NT2/D1 (cell line): ENCODE measurements at places on chromosomes 13 and 19.

GRCh38 chr13:47862841-47863240 lies 138.2 kb downstream of the SUCLA2 start:
- no peak for DNase-seq

- no peak for DNase-seq
Measured at GRCh38 chr13:50993934-50994333, 84.3 kb downstream of the RNASEH2B start.

DNA sequence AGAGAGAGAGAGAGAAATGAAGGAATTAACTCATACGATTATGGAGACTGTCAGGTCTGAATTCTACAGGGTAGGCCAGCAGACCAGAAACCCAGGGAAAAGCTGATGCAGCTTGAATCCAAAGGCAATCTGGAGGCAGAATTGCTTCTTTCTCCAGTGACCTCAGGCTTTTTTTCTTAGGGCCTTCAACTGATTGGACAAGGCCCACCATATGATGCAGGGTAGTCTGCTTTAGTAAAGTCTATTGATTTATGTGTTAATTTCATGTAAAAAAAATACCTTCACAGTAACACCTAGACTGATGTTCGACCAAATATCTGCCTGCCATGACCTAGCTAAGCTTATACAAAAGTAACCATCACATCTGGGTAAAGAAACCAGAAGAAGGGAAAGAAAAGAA lies 71.1 kb downstream of the MZT1 start:
- DNase-seq, result no peak

- peak; percentile 82 for DNase-seq
Measured at GRCh38 chr19:12564016-12564664, 12.9 kb upstream of the ZNF564 start.

GRCh38 chr13:114275304-114275703 lies 6.1 kb upstream of the UPF3A start:
- DNase-seq, result no peak

DNA sequence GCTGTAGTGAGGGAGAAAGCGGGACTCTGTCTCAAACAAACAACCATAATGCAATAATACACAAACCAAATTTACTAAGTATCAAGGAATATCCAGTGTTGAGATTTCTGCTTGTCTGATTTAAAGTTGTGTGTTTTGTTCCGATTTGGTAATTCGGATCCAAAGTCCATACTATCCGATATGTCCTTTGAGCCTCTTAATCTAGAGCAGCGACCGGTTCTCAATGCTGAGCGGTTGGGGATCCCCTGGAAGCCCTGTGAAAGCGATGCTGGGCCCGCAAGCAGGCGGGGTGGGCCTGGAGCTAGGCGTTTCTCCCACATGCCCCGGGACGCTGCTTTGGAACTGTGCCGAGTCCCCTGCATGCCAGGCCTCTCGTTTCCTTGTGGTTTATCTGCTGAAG lies 20.2 kb downstream of the C19orf44 start:
- DNase-seq, result no peak

DNA sequence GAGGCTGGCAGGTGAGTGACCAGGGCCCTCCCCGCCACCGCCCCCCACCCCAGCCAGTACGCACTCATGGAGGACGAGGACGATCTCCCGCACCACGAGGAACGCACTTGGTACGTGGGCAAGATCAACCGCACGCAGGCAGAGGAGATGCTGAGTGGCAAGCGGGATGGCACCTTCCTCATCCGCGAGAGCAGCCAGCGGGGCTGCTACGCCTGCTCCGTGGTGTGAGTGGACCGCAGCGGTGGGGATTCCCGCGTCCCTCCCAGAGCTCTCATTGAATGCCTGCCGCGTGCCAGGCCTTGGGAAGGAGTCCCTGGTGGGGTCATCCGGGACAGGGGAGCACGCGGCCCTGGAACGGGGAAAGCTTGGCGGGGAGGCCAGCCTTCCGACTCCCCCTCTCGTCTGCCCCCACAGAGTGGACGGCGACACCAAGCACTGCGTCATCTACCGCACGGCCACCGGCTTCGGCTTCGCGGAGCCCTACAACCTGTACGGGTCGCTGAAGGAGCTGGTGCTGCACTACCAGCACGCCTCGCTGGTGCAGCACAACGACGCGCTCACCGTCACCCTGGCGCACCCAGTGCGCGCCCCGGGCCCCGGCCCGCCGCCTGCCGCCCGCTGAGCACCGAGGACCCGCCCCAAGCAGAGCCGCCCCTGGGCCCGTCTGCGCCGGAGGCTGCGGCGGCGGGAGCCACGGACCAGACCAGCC lies 4.8 kb upstream of the IFI30 start:
- no peak for DNase-seq

- DNase-seq, result no peak
Measured at GRCh38 chr19:35149463-35149862, 5.1 kb upstream of the FXYD5 start.

DNA sequence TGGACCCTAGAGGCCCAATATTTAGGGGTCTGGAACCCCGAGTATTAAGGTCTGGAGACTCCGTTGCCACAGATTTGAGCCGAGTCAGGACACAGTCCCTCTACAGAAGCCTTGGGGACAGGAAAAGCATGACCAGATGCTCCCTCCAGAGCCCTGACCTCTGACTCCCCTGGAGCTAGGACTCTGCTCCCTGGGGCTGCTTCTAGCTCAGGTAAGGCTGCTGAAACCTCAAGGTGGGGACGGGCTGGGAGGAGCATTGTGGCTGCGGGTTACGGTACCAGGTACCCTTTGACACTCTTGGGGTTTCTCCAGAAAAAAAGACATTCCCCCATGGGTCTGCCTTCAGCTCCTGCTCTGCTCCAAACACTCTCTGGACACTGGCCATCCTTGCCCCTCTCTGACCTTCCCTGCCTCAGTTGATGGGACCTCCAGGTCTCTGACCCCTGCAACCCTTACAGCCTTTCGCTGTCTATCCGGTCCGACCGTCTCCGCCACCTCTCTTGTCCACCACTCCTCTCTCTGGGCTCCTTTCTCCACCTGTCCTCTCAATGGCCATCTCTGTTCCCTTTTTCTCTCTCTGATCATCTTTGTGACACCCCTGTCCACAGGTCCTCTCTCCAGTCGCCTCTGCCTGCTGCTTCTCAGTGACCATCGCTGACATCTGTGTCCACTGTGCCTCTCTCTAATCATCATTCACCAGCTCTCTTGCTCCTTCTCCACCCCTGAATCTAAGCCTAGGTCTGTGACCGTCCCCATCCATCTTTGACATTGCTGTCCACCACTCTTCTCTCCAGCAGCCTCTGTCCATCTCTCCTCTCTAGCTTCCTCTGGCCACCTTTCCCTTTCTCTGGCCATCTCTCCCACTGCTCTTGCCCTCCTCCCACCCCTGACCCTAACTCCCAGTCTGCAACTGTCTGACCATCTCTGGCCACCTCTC lies 1.4 kb downstream of the LRFN3 start:
- DNase-seq, result no peak

GRCh38 chr13:22017226-22017625 lies 346.4 kb downstream of the FGF9 start:
- DNase-seq, result no peak

DNA sequence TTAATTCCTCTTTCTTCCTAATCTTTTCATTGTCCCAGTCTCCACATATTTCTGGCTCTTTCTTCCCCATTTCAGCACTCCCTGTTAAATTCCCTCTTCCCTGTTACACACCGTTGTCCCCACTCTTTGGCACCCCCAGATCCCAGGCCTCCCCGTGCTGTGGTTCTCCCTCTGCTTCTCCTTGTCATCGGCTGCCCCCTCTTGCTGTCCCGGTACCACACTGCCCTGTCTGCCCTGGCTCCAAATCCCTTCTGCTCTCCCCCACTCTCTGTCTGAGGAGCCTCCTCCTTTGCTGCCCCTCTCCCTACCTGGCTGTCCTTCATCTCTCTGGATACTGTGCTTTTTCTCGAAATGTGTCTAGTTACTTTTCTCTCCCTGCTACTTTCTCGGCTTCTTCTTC lies 983 bp downstream of the ZNF415 start:
- no peak for DNase-seq

DNA sequence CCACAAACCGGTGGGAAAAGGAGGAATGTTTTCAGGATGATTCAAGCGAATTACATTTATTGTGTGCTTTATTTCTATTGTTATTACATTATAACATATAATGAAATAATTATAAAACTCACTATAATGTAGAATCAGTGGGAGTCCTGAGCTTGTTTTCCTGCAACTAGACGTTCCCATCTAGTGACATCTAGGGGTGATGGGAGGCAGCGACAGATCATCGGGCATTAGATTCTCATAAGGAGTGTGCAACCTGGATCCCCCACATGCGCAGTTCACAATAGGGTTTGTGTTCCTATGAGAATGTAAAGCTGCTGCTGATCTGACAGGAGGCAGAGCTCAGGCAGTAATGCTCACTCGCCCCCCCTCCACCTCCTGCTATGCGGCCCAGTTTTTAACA lies 54.5 kb downstream of the SPTBN4 start:
- no peak for DNase-seq

GRCh38 chr13:113057084-113057483 lies 48.5 kb upstream of the F7 start:
- no peak for DNase-seq

GRCh38 chr19:52191389-52191788 lies 1.5 kb downstream of the PPP2R1A start:
- no peak for DNase-seq

- DNase-seq, result no peak
Measured at GRCh38 chr13:107867701-107868661, 347.4 kb downstream of the LIG4 start.

DNA sequence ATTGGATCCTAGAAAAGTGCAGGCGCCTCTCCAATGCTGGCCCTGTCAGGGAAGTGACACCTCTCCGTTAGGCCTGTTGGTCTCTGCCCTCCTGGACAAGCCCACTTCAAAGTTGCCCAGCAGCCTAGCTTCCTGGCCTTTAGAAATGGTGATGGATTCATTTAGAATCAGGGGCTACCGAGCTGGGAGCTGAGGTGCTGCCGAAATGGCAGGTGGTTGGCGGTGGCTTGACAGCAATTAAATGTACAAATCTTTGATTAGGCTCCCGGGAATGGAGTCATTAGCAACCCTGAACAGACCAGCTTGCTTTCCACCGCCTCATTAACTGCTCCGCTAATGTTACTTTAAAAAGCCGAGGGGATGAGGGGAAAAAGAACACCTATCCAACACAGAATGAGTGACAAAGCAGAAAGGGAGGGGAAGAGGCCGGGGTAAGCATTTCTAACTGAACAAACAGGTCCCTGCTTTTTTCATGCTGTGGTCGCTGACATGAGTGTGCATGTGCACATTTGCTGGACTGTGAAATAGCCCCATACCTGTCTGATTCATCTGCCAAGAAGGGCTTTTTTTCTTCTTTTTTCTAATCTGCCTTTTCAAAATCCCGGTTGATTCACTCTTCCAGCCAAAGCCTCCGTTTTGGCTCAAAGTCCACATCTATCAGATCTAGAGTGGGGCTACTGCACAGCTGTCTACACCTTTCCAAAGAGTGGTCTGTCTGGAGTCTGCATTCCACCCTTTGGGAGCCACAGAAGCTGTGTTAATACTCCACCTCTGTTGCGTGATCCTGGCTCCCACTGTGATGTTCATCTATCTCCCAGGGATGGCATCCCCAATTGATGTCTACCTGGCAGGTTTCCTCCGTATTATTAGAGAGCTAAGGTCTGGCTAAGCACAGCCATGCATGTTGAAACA lies 431.9 kb downstream of the COG6 start:
- no peak for DNase-seq

GRCh38 chr13:78045916-78046315 lies 127.3 kb upstream of the EDNRB start:
- no peak for DNase-seq

GRCh38 chr19:33174186-33174585 lies 19.9 kb upstream of the LRP3 start:
- no peak for DNase-seq

DNA sequence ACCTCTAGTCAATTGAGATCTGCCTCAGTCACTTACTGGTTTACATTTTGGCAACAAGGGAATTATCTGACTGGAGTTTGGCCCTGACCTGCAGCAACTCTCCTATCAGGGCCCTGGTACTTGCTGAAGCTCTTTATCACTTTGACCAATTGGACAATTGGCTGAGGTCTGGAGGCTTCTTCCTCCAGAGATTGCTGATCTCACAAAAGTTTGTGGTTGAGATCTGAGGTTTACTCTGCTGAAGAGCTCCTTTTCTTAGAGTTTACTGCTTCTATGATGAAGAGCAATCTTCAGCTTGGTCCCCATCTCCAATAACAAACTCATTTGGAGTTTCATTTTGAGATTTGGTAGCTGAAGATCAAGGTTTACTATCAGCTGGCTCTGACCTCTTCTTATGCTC lies 276.9 kb upstream of the SGCG start:
- DNase-seq, result no peak

DNA sequence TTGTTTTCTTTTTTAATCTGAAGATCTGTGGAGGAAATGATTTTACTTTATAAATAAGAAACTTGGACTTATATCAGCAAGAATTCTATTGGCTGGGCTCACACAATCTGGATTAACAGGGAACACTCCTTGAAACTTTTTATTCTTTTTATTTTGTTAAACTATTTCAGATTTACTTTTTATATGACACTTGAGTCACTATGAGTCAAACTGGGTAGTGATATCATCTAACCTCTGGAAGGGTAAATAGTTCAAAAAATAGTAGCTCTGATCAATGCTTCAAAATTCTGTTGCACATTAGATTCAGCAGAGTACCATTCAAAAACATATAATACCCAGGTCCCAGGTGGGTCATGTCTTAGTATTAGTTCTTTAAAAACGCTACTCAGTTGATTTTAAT lies 55.1 kb upstream of the NBEA start:
- no peak for DNase-seq

DNA sequence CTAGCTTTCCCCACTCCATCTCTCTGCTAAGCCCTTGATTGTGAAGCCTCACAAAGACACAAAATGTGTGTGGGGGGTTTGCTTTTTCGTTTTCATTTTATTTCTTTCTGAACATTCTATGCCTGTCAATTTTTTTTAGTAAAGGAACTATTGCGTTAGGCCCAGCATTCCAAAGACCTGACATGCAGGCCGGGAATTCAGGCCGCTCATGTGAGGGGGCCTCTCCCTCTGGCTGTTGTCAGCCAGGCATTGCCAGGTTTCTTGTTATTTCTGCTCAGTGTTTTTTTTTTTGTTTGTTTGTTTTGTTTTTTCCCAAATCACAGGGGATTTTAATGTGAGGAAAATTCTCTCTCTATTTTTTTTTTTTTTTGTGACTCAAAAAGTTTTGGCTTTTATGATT lies 10.3 kb upstream of the MEDAG start:
- no peak for DNase-seq

- DNase-seq, result no peak
Measured at GRCh38 chr19:47230921-47231214, at the start of gene BBC3. Gene BBC3 (minus strand): TSS chr19:47231199. CDS start chr19:47228431, 2,768 bp downstream.

DNA sequence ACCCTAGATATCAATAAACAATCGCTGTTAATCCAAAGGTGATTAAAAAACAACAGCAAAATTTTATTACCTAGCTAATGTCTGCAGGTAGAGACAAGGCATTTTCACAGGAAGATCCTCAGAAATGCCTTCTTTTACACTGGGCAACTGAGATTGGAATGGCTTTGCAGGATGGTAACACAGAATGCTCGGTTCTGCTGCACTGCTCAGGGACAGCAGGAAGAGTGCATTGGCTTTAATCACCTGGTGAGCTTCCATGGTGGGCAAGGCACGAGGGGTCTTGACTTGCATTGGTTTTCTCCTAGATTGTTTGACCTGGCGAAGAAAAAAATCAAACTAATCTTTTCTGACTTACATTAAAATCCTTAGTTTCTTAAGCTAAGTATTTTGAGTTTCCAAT lies 68.3 kb upstream of the FBXL3 start:
- no peak for DNase-seq
